ENCODE measurements at places on chromosomes 6 and 20.
A peak's percentile ranks its signal among the peaks of the same experiment; 100 is the strongest.

- DNase-seq, result no peak
Measured at GRCh38 chr6:139112146-139112545, 22.7 kb upstream of the HECA start.

DNA sequence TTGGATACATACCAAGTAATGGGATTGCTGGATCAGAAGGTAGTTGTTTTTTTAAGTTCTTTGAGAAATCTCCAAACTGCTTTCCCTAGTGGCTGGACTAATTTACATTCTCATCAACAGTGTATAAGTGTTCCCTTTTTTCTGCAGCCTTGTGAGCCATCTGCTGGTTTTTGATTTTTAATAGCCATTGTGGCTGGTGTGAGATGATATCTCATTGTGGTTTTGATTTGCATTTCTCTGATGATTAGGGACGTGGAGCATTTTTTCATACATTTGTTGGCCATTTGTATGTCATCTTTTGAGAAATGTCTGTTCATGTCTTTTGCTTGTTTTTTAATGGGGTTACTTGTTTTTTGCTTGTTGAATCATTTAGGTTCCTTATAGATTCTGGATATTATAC, 34.8 kb downstream of the TOP1 start:
- no peak for DNase-seq

GRCh38 chr20:24407151-24407550, 62.3 kb upstream of the SYNDIG1 start:
- no peak for DNase-seq

- peak; percentile 29 for DNase-seq
Measured at GRCh38 chr6:27332692-27333641, 20.9 kb upstream of the POM121L2 start.

- DNase-seq, result no peak
Measured at GRCh38 chr6:1577896-1578745, 31.6 kb upstream of the FOXC1 start.

- peak; percentile 61 for DNase-seq
Measured at GRCh38 chr6:41053041-41053440, at the start of gene APOBEC2. Gene APOBEC2, plus strand, starts transcription at chr6:41053202. Its CDS starts 146 bp downstream, at chr6:41053348.

DNA sequence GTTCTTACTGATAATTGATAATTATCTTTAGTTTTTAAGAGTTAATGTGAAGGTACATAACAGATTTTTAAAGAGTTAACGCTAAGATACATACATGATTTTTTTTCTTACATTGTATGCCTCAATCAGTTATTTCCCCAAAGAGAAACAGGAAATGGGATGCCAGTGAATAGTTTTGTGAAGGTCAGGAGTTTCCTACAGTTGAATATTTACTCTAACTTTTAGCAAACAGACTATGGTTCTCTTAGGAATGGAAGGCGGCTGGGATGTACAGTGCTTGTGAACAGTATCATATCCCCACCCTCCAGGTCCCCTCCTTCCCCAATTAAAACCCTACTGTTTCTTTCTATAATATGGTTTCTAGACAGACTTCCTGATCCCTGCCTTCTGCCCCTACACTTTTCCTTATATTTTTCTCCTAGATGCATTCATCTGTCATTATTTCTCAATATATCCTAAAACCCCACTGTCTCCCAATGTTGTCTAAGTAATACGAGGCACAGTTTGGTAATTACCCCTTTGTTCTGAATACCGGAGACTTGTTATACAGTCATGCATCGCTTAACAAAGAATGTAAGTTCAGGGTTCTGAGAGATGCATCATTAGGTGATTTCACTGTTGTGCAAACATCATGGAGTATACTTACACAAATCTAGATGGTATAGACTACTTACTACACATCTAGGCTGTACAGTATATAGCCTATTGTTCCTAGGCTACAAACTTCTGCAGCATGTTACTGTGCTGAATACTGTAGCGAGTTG, 29.2 kb downstream of the SLC35A1 start:
- no peak for DNase-seq

DNA sequence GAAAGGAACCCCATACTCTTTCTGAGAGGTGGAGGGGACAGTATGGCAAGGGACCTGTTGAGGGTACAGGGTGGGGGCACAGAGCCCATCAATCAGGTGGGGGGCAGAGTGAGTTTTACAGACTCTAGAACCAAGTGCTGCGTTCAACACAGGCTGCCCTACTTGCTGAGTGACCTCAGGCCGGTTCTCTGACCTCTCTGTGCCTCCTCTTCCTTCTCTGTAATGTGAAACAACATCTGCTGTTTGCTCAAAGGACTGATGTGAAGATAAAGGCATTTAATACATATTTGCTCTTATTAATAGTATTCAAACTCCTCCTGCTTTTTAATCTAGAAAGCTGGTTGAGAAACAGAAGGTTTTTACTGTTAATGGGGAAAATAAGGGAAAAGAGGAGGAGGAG, 25.9 kb upstream of the APMAP start:
- DNase-seq, result no peak

GRCh38 chr6:25253351-25253750, 25.8 kb upstream of the CARMIL1 start:
- no peak for DNase-seq

DNA sequence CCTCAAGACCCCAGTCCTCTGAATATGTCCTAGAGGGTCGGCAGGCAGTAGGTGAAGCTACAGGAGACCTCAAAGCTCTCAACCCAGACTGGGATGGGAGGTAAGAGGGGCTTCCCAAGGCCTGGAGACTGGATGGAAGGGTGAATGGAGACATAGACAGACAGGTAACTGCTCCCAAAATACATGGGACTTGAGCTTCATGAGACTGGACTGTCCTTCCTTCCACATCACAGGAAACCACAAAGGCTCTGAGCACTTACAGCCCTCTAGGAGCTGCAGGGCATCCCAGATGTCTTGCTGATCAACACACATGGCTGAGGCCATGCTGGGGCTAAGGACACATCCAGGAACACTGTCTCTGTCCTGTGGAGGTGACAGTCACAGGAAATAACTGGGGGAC, 11.6 kb downstream of the HSPA12B start:
- DNase-seq, result no peak

GRCh38 chr6:158026054-158026900, 44.6 kb downstream of the SYNJ2 start:
- DNase-seq, result peak; percentile 95

- DNase-seq, result peak; percentile 63
Measured at GRCh38 chr6:113137426-113137825, 719.7 kb upstream of the MARCKS start.

- no peak for DNase-seq
Measured at GRCh38 chr6:4774296-4774695, 1.9 kb upstream of the CDYL start.
